ENCODE measurements at places on chromosomes 1 and 21. TPM values are rescaled to one million over a fixed set of nuclear protein-coding genes. Genes with fewer than 3 reads are reported as not detected.

GRCh38 chr1:45911634-45912033 is 108.2 kb downstream of the MAST2 start:
- DNase-seq: no peak

GRCh38 chr1:245361065-245361464 is 206.3 kb downstream of the KIF26B start:
- DNase-seq: no peak

DNA sequence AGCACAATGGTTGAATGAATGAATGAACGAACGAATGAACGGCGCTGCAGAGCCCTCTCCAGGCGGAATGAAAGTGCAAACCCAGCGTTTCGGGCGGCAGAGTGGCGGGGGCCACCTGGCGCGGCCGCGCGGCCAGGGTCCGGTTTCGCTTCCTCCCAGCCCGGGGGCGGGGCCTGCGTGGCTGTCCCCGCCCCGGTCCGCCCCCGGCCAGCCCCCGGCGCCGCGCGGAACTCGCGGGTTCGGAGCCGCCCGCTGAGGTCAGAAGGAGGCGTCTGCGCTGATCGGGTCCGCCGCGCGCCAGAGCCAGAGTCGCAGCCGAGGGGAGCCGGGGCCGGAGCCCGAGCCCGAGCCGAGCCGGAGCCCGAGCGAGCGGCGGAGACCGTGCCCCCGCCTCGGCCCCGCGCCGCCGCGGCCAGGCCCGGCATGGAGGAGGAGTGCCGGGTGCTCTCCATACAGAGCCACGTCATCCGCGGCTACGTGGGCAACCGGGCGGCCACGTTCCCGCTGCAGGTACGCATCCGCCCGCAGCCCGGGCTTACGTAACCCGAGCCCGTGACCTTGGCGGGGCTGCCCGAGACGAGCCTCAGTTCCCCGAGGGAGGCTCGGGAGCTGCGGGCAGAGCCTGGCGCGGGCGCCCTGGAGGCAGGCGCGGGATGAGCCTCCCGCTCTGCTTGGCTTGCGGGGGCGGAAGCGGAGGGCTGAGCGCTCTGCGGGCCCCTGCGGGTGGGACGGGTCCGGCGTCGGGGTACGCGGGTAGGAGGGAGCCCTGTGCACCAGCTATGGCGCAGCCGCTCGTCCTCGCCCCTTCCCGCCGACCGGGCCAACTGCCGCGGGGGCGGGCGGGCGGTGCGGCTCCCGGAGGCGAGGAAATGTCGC is at the start of gene PDXK:
Gene PDXK, plus strand, starts transcription at position 258 of the 876 bp plus-strand sequence. Its CDS starts 166 bp downstream, at position 424.
- peak; percentile 89 for DNase-seq

FAM163A gene
- total RNA-seq: not detected

CHD5 gene
- total RNA-seq: 0.10 TPM

- DNase-seq: no peak
Observed at GRCh38 chr1:217273866-217274265, 357.0 kb downstream of the GPATCH2 start.

GRCh38 chr1:171985639-171986038 is 144.3 kb downstream of the DNM3 start:
- peak; percentile 24 for DNase-seq

DNA sequence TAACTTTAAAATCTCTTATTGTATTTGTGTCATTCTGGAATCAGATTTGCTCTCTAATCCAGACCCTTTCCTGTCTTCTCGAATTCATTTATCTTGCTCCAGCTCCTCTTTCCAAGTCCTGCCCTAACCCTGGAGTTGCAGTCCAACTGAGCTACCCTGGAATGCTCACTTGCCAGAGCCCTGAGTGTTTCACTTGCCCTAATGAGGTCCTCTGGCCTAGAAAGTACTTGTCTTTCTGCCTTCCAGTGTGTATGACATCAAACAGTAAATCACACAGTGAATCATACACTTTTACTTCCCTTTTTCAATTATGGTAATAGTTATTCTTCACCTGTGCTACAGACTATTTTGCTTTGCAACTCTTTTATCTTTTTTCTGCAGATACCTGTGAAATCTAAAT is 96.9 kb downstream of the NEK7 start:
- DNase-seq: peak; percentile 11

NTMT2 gene
- not detected for total RNA-seq

ZNF670 gene
- 1.4 TPM for total RNA-seq

OPTC gene
- not detected for total RNA-seq

- DNase-seq: no peak
Observed at GRCh38 chr21:25757531-25757930, 22.8 kb downstream of the GABPA start.

SCCPDH gene
- 101 TPM for total RNA-seq

DNA sequence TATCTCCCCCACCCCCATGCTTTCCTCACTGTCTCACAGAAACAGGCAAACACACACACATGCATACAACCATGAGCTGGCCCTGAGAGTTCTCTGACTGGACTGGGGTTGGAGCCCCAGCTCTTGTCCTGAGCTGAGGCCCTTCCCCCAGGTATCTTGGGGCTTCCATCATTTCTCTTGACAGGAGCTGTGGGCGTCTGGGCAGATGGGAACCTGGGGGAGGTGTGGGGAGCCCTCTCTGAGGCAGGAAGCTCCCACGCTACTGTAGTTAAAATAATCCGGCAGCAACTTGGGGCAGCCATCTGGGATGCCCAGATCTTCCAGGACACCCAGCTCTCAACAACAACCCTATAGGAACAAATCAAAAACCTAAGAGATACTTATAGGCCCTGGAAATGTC is 2.7 kb upstream of the KIF21B start:
- DNase-seq: no peak

KRTAP10-2 gene
- total RNA-seq: not detected

DNA sequence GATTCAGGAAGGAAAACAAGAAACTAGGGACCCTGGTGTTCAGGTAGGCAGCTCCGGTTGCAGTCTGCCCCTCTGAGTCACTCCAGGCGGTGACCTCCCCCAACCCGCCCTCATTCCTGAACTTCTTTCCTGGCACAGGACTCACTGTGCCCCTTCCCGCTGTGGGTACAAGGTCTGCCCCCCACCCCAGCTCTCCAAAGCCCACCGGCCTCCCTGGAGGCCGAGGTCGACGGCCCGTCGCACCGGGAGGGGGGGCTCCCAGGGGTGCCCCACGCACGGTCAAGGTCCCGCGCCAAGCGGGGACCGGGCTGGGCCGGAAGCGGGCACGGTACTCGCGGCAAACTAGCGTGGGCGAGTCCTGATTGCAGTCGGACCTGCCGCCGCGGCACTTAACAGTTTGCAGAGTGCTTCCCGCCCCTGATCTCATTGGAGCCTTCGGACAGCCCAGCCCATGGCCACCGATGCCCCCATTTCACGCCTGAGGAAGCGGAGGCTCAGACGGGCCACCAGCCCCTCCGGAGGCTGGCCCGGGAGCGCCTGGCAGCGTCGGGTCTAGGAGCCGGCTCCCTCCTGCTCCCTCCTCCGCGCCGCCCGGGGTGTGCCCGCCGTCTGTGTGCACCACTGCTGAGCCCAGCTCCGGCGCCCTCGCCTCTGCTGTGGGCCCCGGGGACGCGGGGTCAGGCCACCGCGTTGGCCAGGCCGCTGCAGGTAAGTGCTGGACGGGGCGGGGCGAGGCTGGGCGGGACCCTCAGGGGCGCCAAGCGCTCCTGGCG is at the start of gene GJB3:
Gene GJB3, plus strand, starts transcription at position 144 of the 773 bp plus-strand sequence. CDS start 3,549 bp downstream, outside the sequence.
- no peak for DNase-seq

DNA sequence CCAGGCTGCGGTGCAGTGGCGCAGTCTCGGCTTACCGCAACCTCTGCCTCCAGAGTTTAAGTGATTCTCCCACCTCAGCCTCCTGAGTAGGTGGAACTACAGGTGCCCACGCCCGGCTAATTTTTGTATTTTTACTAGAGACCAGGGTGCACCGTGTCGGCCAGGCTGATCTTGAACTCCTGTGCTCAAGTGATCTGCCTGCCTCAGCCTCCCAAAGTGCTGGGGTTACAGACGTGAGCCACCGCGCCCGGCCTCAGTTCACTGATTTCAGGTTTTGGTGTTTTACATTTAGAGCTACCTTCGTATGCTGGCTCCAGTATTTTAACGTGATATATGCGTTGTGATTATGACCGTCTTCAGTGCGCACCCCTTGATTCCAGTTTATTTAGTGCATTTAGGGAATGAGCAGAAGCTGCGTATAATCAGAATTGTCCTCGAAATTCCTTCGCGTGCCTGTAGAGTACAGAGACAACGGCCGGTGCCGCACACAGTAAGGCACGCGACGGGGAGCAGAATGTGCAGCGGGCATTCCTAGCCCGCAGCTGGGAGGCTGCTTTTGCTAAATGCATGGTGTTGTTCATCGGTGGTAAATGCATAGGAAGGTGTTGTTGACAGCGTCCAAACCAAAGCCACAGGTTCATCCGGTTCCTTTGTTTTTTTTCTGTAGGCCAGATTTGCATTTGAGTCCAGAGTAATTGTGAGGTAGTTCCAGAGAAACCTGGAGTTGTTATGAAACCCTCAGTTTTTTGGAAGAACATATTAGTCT is 48.9 kb upstream of the DIP2A start:
- DNase-seq: no peak

- no peak for DNase-seq
Observed at GRCh38 chr1:26607186-26607585, 77.6 kb downstream of the RPS6KA1 start.

- DNase-seq: no peak
Observed at GRCh38 chr1:241130881-241131280, 226.1 kb downstream of the RGS7 start.

DNA sequence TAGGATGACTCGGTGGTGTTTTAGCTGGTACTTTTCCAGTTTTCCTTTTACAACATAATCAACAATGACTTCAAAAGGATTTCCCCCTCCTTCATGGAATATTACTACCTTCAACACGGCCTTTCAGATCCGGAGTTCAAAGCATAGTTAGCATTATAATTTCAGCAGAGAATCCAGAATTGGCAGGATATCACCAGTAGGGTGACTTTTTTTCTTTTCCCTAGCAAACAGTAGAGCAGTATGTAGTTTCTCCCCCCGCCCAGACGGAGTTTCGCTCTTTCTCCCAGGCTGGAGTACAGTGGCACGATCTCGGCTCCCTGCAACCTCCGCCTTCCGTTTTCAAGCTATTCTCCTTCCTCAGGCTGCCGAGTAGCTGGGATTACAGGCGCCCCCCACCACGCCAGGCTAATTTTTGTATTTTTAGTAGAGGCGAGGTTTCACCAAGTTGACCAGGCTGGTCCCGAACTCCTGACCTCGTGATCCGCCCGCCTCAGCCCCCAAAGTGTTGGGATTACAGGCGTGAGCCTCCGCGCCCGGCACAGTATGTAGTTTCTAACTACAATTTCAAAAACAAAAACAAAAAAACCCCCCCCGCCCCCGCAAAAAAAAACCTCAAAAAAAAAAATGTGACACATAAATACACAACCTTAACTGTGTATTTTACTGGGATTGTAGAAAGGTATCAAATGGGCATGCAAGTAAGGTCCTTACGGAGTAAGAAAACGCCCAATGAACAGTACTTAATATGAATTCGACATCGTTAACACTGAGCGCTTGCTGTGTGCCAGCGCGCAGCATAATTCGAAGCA is 1.5 kb upstream of the COX20 start:
- DNase-seq: peak; percentile 75

- DNase-seq: no peak
Observed at GRCh38 chr21:34838956-34839820, 170.4 kb downstream of the CLIC6 start.

HDGF gene
- 299 TPM for total RNA-seq

BATF3 gene
- 0.94 TPM for total RNA-seq

GRCh38 chr1:51690285-51690961 is 73.5 kb downstream of the OSBPL9 start:
- no peak for DNase-seq

TEX38 gene
- not detected for total RNA-seq

DNA sequence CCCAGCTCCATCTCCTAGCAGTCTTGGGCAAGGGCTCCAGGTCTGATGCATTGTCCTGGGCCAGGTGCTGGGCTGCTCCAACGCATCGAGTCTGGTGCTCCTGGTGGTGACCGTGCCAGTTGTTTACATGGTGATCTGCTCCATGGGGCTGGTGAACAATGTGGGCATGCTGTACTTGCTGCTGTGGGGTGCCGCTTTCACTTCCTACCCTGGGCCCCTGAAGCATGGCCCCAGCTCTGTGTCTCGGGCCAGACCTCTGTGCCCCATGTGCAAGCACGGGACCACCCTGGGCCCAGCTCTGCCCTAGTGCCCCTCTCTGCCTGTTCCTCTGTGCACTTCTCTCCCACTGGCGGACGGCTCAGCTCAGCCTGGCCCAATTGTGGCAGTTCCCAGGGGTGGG is 119.4 kb downstream of the MAST2 start:
- DNase-seq: no peak

DNA sequence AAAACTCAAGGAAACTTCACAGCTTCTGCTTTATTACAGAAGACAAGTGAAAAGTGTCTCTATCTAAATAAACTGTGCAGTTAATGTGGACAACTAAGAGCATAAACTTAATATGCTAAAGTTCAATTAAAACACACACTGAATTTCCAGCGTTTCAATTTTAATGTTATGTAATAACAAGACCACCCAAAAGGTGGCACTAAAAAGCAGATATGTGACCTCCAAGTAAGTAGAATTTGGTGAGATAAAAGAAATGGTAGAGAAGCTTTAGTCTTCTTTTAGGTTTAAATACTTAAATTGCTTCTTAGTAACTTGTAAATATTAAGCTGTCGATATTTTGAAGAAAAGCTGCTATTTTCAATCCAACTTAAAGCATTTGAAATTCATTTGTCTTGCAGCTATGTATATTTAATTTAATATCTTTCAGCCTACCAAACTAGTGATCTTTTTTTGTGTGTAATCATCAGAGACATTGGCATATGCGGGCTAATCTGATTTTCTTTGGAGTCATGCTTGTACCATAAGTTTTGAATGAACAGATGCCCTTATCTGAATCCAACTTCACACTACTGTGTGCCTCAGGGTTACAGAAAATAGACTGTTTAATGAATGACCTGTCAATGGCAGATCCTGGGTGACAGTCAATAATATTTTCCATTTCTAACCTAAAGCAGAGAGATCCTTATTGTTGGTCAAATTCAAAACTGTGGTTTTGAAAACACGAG is 36.5 kb upstream of the ADAMTS1 start:
- DNase-seq: peak; percentile 43

TMEM82 gene
- not detected for total RNA-seq

- DNase-seq: peak; percentile 16
Observed at GRCh38 chr1:170415710-170416372, 116.1 kb upstream of the GORAB start.

SYT6 gene
- 1.4 TPM for total RNA-seq

GRCh38 chr21:28834335-28835238 is 158.1 kb downstream of the LTN1 start:
- no peak for DNase-seq

DNA sequence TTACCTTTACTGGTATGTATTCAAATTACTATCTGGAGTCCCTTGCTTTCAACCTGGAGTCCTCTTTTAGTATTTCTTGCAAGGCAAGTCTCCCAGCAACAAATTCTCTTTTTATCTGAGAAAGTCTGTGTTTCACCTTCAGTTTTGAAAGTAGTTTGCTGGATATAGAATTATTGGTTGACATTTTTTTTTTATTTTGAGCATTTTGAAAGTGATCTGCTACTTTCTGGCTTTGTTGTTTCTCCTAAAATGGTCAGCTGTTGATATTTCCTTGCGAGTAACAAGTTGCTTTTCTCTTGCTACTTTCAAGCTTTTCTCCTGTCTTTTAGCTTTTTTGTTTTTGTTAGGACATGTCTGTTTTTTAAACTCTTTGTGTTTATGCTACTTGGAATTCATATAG is 126.1 kb downstream of the TRIM33 start:
- no peak for DNase-seq

Data from myocyte (in vitro differentiated cells).